ACHN (cell line): ENCODE measurements at places on chromosomes 16 and 17.
A peak's percentile ranks its signal among the peaks of the same experiment; 100 is the strongest.

DNA sequence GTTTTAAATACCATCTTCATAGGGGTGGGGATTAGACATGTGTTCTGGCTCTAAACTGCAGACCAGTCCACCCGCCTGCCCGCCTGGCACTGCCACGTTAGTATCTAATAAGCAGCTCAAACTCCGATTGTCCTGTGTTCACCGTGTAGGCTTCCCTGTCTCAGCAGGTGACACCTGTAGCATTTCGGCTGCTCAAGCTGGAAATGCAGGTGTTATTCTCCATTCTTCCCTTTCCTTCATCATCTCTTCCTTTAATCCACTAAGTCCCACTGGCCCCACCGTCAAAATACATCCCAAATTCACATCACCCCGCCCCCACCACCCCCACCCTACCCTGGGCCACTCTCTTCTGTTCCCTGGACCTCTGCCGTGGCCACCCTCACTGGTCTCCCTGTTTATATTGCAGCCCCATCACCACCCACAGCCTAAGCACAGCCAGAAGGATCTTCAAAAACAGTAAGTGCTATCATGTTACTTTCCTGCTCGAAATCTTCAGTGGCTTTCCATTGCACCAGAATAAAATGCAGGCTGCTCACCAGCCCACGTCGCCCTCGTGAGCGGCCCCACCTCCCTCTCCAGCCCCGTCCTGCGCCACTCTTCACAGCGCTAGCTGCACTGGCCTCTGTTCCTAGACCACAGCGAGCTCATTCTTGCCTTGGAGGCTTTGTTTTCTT is 65.1 kb downstream of the RTN4RL1 start:
- no peak for DNase-seq

DNA sequence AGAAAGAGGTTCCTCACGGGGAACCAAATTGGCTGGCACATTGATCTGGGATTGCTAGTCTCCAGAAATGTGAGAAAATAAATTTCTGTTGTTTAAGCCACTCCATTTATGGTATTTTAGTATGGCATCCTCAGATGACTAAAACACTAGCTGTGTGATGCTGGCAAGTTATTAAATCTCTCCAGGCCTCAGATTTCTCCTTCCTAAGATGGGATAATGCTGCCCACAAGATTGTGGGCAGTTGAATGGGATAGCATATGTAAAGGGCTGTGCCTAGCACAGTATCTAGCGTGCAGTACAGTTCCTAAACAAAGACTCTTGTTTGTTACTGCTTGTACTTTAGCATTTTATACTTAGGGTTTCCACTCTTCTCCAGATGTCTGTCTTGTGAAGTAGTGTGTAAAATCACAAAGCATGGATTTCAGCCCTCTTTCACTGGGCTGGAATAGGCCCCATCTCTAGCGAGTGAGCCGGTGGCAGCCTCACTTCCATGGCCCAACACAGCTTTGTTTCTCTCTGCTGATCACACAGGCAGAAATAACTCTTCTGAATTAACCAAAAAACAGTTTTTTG is 38.2 kb upstream of the PHAF1 start:
- no peak for DNase-seq

DNA sequence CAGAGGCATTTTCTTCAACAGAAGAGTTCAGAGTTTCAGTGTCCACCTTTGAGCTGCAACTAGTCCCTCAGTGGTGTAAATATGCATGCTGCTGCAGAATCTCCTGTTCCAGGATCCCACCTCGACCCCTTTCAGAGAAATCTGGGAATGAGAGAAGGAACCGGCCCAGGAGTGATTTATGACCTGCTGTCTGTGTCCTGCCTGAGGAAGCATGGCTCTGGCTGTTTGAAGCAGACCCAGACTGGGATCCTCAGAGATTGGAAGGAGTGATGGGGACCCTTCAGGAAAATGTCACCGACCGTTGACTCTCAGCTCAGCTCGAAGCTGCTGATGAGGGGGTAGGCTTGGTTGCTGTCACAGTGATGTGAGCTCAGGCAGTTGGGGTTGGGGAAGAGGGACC is 8.4 kb upstream of the MAF start:
- no peak for DNase-seq

DNA sequence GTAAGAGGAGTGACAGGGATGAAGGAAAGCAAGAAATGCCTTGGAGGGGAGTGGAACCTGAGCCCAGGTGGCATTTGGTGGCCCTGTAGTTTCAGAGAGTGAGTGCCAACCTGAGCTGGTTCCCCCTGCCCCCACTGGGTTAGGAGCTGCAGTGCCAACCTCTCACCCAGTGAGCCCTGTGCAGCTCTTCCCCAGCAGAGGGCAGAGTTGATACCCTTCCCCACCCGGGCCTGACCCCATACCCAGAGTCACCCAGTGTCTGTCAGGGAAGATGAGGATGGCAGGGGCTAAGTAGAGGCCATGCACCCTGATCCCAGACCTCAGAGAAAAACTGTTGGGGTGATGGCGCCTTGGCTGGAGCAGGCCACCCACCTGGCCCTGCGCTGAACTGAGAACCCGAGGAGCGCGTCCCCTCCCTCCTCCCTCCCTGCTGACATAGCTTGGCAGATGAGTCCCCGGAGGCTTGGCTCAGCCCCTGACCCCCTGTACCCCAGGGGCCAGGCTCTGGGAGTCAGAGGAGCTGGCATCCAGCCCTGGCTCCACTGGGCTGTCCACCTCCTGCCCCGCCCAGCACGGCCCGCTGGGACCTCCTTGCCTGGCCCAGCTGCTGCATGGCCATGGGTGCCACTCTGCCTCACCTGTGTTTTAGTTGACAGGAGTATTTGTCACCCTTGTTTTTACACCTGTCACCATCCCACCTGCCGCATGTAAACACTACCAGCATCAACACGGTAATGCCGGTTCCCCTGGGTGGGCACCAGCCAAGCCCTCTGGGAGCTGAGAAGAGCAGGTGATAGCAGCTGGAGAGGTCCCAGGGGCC is 113.9 kb downstream of the AMFR start:
- DNase-seq, result peak; percentile 19

GRCh38 chr17:10793256-10793655 is 10.6 kb downstream of the TMEM238L start:
- DNase-seq, result no peak

GRCh38 chr16:6345090-6345489 is 987.6 kb upstream of the RBFOX1 start:
- DNase-seq, result no peak
